ENCODE measurements at places on chromosomes 13 and 19.
A peak's percentile ranks its signal among the peaks of the same experiment; 100 is the strongest.

DNA sequence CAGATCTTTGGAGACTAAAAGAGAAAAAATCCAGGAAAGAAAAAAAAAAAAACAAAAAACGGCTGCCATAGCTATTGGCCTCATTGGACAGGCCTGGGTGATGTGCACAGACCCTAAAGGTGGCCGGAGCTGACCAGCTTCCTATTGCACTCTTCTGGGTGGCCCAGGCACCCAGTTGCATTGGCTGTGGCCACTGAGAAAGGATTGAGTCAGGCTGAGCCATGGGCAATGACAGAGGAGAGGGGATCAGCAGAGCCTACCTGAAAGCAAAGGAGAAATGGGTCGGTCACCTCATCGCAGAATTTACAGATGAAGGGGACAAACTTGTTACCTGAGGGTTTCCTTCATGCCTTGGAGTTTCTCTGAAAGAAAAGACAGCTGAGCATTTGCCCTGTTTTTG, 17.3 kb downstream of the HMGB1 start:
- no peak for DNase-seq

DNA sequence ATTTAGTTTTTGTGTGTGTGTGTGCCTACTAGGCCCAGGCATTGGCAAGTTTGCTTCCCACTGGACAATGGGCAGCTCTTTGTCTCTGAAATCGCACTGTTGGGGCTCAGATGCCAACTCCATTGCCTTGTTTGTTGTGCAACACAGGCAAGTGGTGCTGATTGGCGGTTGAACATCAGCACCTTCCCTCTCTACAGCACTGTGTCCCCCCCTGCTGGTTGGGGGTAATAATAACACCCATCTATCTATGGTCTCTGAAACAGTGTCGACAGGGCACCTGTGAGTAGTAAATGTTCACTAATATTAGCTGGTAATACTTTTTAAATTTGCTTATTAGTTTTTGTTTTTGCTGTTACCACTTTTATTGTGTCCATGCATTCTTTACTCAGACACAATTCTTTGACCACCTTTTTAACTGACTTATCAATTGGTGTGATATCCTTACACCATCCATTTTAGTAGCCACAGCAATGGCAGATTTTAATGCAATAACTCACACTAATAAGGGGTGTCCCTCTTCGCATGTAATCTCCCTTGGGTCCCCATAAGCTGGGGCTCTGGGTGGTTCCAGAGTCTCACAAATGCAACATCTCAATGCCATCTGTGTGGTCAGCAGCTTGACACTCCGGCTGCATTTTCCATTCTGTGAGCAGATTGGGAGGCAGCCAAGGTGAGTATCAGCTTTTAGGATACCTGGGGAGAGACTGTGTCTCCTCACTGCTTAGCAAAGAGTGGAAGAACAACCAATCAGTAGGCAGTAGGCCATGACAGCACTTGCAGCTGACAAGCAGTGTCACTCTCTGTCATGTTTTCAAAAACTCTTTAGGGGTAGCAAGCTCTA, 47.7 kb upstream of the UQCRFS1 start:
- peak; percentile 63 for DNase-seq

DNA sequence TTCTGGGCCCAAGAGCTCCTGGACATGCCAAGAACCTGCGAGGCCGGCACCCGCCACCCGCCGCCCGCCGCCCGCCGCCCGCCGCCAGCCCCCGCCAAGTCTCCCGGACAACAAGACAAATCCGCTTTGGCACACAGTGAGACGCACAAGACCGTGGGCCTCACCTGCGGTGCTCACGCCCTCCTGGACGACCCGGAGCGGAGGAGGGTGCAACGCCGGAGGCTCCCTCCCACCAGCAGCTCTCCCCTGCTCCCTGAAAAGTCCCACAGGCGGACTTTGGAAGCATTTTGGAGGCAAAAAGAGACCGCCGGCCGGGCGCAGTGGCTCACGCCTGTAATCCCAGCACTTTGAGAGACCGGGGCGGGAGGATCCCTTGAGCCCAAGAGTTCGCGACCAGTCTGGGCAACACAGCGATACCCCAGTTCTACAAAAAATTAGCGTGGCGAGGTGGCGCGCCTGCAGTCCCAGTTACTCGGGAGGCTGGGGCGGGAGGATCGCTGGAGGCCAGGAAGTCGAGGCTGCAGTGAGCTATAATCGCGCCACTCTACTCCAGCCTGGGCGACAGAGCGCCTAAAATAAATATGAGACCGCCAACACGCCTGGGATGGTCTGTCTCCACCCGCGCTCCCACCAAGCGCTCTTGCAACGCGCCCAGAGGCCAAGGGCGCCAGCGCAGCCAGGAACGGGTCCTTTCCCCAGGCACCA, 783 bp downstream of the RHPN2 start:
- peak; percentile 43 for DNase-seq

GRCh38 chr19:18229474-18229873, 3.2 kb upstream of the PDE4C start:
- no peak for DNase-seq

DNA sequence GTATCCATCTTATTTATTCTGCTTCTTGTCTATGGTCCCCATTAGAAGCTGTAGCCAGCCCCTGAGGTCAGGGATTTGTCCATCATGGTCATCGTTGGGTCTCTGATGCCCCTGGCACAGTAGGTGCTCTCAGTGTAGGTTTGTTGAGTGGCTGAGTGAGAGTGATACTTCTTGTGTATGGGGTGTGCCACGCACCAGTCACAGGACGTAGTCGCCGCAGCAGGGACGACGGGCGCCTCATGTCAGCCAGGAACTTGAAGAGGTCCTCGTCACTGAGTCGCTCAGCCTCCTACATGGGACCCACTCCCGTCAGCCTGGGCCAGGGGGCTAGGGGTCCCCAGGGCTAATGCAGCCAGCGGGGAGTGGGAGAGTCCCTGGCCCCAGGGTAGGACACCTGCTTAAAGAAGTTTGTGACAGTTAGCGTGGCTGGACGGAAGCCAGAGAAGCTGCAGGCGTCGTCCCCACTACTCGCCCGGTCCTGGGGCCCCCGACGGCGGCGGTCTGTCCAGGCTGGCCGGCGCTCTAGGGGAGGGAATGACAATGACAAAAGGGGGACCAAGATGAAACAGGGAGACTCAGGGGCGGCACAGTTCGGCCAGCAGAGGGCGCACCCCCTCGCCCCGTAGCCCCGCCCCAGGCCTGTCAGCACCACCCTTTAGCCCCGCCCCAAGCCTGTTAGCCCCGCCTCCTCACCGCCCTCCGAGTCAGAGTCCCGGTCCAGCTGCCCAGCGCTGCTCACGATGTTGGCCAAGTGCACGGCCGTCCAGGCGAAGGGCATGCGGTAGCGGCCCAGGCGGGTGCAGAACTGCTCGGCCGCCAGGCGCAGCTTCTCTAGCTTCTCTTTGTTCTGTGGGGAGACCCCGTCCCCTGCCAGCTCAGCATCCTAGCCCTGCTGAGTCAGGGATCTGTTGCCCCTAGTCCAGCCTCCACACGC, 3.7 kb downstream of the ANGPTL8 start:
- DNase-seq: peak; percentile 95

GRCh38 chr19:29650772-29651387, 14.4 kb upstream of the PLEKHF1 start:
- DNase-seq: no peak

- no peak for DNase-seq
These were observed 99.0 kb downstream of the ERCC5 start for GRCh38 chr13:102944821-102945220.

GRCh38 chr19:42280815-42281145, 11.7 kb downstream of the CIC start:
- DNase-seq: no peak

Measured in eye (tissue), 1 donor.